D341Med (cell line): ENCODE measurements at places on chromosomes 7 and 10.

DNA sequence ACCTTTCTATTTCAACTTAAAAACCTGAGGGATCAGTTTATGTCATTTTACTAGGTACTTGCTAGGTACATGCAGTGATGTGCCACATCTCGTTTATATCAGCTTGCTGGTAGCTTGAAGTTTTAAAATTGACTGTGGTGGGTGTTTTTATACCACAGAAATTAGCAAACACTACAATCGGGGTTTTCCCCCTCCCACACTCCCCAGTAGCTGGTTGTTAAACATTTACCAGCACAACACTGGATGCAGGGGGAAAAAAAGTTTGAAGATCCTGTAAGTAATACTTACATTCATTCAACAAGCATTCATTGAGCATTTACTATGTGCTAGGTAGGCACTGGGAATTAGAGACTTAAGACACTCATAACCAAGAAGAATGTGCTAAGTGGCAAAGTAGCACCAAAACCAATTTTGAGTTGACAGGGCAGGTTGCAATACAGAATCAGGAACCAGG is 32.6 kb downstream of the USP6NL start:
- DNase-seq = no peak

DNA sequence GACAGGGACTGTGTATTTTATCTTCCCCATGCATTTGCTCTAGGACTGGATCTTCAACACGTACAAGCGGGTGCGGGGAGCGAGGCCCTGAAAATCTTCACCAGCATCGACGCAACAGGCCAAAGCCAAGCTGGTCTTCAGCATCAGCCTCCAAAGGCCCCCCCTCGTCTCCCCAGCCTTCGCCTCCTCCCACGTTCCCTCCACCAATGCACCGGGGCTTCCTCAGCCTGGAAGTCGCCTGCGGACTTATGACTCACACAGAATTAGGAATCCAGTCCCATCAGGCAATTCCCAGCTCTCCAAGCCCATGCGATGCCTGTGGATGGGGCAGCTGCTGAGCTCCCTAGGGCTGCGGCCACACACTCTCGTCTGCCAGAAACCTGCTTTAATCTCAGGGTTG is 36.3 kb upstream of the RNF32 start:
- DNase-seq = no peak

GRCh38 chr7:42978496-42978895 is 46.3 kb downstream of the MRPL32 start:
- no peak for DNase-seq

GRCh38 chr7:50595491-50596102 is 30.4 kb upstream of the DDC start:
- peak; percentile 72 for DNase-seq

- no peak for DNase-seq
These were observed 34.7 kb downstream of the SVIL start for GRCh38 chr10:29600067-29600466.

- DNase-seq = no peak
These were observed 59.8 kb downstream of the GRID1 start for GRCh38 chr10:86306628-86307278.

DNA sequence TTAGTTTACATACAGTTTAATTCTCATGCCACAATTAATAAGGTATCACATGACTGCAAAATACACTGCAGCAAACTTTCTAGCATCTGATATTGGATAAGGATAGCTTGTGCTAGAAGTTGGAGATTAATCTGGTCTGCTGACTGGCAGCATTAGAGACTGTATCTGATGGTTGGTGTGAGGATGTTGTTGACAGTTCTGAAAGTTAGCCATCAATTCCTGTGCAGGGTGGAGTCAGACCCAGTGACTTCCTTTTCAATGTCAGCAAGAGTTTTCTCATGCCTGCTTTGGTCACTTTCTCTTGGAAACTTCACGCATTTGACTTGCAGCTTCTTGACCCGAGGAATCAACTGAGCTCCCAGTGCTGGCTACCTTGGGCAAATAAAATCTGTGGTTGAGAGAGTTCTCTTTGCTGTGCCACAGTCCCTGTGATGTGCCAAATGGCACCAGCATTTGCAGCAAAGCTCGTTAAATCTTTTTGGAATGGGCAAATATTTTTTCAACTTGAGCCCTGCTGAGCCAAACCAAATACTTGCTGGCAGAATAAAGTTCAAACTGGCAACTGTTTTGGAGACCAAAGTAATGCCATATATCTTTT is 233.0 kb downstream of the TRIL start:
- DNase-seq = no peak

- no peak for DNase-seq
These were observed 102.3 kb upstream of the PPIF start for GRCh38 chr10:79244841-79245504.

DNA sequence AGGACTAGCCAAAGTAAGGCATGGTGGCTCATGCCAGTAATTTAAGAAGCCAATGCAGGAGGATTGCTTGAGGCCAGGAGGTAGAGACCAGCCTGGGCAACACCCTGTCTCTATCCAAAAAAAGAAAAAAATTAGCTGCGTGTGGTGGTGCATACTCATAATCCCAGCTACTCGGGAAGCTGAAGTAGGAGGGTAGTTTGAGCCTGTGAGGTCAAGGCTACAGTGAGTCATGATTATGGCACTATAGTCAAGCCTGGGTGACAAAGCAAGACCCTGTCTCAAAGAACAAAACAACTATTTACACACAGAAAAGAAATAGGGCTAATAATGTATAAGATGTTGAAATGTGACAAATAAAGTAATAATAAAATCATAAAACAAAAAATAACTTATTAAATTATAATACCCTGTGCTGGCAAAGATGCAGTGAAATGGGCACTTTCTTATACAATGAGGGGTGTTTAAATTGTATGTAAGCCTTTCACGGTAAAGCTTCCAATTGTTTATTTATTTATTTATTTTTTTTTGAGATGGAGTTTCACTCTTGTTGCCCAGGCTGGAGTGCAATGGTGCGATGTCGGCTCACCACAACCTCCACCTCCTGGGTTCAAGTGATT is 175.2 kb downstream of the TPST1 start:
- DNase-seq = no peak

- peak; percentile 78 for DNase-seq
These were observed 122.4 kb downstream of the CLEC2L start for GRCh38 chr7:139645572-139646523.

GRCh38 chr10:88687853-88688467 is 18.1 kb upstream of the LIPK start:
- DNase-seq = peak; percentile 12

DNA sequence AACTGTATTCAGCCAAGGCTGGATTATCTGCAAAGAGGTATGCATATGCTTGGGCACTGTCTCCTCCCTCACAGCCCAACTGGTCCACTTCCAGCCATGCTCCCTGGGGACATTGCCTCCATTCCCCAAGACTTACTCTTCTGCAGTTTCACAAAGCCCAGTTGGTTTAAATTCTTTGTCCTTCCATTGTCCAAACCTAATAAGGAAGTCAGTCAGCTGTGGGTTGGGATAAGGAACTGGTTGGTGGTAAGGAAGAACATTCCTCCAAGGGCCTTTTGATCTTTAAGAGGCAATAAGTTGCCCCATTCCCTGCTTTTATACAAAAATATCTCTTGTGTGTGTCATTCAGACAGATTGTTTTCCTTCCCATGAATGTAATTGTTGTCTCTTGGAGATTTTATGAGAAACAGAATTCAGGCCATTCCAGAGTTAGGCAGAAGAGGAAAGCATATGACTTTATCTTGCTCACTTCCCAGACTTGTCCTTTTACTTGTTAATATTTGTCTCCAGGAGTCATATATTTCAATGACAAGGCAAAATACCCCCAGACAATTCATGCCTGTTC is 673.7 kb downstream of the SUGCT start:
- no peak for DNase-seq

GRCh38 chr7:16271990-16272665 is 149.2 kb downstream of the CRPPA start:
- no peak for DNase-seq

- DNase-seq = no peak
These were observed 58.3 kb downstream of the VCL start for GRCh38 chr10:74056050-74056818.

GRCh38 chr7:45026984-45027773 is 27.2 kb downstream of the CCM2 start:
- no peak for DNase-seq

DNA sequence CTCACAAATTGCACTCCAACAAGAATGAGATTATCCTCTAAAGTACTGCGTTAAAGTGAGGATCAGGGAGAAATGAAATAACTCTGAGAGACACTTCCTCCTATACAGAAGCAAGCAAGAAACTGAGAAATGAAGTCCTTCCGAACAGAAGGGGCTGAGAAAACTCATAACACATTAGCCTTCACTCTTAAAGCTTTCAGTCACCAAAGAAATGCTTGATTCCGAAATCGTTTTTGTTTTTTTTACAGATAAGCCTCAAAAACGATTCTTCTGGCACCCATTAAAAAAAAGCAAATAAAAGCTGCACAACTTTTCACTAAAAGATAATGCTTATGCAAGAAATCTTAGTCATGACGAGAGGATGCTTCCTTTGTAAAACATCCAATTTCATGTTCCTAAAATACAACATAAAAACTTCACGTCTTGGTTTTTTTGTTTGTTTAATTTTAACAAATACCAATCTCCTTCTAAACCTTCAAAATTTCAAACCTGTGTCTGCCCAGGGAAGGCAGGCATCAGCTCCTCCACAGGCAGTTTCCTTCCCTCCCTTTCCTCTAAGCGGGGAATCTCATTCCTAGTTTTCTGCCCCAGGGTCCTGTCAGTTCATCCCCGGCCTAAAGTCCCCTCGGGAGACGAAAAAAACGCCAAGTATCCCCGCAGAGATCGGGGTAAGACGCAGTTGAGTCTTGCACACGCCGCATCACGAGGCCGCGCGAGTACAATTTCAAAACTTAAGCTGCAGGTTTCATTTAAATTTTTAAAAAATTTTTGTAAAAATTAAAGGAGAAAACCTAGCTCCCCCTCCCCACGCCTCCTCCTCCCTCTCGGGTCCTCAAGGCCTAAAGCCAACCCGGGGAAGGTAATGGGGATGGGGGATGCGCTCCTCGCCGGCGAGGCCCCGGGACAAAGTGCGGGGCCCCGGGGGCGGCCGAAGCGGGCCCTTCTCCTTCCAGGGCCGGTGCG is 1.1 kb downstream of the BAZ1B start:
- DNase-seq = no peak
